Activated T-helper 17 cell treated with anti-CD3 and anti-CD28 coated beads, Interleukin-2, amount 50 U/mL, for 72 hours (primary cell): ENCODE measurements at places on chromosomes 4 and X.

DNA sequence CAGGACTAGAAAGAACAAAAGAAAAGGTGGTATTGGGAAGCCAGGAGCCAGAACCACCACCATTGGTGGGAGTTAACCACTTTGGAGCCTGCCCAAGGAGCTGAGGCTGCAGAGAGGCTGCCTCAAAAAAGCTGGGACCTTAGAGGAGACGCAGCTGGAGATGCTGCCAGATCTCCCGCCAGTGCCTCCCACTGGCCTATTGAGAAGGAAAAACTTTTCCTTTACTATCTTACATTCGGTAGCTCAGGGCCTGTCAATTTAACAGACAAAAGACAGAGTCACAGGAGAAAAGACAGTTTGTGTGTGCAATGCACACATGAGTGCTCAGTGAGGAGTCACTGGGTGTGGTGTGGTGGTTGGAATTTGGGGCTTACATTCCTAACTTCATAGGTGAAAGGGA, 52.4 kb upstream of the HPSE start:
- ATAC-seq, result no peak

GRCh38 chrX:3286196-3286945, 60.1 kb downstream of the MXRA5 start:
- no peak for ATAC-seq

DNA sequence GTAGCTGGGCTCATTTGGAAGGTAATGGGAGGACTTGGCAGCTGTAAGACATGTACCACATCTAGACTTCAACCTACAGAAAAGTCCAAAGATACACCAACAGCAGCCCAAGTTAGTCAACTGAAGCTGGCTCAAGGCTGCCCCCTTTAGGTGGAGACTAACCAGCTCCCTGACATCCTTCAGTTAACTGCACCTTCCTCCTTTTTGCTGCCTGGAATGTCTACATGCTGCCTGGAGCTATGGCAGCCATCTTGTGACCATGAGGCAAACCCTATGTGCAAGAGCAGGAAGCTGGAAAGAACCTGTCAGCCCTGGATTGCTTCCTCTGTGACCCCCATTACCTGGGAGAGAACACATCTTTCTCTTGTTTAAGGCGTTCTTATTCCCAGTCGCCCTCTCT, 25.8 kb downstream of the ARSD start:
- no peak for ATAC-seq

DNA sequence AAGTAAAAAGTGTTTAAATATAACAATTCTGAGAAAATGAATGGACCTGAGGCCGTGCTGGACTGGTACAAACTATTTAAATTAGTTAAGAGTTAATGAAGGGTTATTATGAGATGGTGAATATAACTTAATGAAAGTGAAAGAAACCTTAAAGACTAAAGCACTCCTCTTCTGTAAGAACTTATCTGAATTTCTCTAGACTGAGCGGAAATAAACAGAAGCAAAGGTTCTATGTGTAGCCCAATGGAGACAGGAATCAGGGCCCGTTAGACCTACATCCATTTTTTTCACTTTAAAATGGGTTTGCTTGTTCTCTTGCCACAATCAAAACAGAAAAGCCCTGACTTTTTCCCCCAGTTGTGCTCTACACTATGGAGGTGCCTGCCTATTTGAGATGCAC, 14.9 kb downstream of the AMMECR1 start:
- no peak for ATAC-seq

DNA sequence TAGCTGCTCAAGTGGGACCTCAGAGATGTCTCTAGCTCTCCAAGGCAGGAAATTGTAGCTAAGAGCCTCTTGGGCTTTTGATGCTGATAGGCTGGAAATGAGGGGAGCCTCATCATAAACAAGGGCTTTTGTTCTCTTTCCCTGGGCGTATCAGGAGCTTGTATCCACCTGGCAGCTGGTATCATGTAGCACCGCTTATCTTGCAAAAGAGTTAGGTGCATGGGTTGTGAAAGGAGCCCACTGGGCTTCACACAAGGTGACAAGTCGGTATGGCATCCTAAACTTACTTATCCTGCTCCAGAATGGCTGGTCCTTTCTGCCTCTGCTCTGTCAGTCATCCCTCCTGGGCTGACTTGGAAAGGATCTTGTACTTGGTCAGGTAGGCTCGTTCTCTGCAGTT, 565.8 kb downstream of the GRXCR1 start:
- ATAC-seq, result no peak
